GM10248 (cell line): ENCODE measurements at places on chromosomes 16 and 17.

DNA sequence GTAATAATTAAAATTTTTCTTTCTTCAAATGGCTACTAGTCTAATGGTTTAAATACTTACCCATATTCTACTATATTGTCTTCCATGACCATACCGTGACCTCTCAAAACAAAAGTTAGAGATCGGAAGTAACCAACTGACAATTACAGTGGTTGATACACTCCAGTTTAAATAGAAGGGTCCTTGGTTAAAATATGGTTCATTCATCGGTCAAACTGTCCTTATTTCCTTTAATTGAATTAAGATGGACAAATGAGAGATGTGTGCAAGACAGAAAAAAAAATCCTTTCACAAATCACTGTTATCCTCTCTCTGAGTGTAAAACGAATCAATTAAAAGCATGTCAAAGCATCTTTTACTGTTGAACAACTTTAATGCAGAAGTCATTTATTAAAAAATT, 214.3 kb upstream of the TBX2 start:
- DNase-seq = no peak

- DNase-seq = no peak
Measured at GRCh38 chr17:82390860-82391435, 19.4 kb downstream of the UTS2R start.

DNA sequence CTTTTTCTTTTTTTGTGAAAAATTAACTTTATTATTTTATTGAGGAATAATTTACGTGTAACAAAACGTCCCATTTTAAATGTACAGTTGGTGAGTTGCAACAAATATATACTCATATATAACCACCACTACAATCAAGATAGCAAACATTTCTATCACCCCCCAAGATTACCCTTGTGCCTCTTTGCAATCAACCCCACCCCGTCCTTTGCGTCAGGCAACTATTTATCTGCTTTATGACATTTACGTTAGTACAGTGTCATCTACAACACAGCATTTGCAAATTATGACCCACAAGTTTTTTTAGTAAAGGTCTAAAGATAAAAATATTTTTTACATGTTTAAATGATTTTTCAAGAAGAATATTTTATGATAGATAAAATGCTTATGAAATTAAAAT, 485.6 kb upstream of the SOX9 start:
- no peak for DNase-seq

DNA sequence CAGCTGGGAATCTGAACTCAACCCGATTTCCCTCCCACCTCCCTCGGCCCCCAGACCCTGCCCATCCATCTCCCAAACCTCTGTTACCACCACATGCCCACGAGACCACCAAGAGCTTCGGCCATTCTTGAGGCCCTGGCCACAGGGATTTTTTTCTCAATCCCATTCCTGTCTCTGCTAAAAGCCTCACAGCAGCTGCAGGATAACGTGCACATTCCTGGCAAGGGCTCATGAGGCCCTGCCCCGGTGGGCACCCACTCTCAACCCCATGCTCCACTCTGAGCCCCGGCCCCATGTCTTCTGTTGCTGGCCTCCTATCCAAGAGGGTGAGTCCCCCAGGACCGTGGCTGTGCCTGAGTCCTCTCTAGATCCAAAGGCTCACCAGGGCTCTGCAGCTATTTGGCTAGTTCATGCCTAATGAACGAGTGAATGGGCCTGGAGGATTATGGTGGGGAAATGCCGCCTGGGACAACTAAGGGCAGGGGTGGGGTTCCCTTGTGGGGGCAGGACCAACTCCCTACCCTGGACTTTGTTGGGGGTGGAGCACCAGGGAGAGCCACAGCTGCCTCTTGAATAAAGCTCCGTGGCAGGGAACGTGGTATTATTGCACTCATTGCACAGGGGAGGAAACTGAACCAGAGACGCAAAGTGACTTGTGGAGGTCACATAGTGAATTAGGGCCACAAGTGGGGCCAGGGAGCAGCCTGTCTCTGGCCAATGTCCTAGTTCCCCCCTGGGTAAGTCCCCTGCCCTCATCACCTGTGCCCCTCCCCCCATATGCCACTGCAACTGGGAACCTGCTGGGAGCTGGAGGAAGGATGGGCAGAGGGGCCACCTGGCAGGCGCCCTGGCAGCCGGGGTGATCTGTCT, 113.8 kb upstream of the SMURF2 start:
- DNase-seq = no peak

GRCh38 chr17:39073916-39074315, 77.5 kb downstream of the PLXDC1 start:
- no peak for DNase-seq

DNA sequence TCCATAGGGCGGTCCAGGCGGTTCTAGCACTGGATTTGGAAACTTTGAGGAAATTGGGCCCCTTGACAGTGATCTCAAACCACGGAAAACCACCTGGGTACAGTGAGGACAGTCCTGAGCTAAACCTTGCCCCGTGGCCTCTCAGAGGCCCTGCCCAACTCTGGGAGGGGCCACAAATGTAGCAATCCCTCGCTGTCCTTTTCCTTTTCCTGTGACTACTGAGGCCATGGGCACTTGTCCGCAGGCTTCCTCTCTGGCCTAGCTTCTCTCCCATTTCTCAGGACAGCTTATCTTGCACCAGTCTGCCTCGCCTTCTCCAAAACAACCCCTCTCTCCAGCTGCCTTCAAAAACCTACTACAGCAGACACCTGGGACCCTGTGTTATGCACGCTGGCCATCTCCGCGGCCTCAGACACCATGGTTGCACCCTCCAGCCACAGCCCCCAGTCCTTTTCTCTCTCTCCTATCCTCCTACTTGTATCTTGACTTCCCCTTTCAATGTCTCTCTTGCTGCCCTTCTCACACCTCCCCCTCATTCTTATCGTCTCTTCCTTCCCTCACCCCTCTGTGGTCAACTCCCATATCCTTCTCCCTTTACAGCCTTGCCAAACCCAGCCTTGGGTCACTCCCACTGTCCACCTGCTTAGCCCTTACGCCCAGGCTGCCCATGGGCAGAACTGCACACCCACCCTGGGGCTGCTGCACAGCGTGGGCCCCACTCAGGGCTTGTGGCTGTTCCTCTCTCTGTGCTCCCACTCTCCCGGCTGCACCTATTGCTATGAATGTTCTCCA, 7.6 kb downstream of the SCPEP1 start:
- no peak for DNase-seq

DNA sequence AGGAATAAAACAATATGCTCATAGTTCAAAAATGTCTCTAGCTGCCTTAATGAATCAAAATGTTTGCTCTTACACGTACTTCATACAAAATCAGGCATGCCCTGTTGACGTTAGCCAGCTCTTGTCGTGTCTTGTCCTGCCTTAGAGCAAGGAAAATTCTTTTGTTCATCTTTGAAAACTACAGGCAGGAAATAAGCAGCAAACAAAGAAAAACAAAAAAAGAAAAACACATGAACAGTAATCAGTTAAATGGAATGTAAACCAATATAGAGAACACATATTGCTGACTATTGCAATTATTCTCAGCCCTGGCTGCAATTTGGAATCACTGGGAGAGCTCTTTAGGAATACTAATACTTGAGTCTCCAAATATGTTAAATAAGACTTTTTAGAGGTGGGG, 1.7 kb downstream of the CAPNS2 start:
- no peak for DNase-seq

DNA sequence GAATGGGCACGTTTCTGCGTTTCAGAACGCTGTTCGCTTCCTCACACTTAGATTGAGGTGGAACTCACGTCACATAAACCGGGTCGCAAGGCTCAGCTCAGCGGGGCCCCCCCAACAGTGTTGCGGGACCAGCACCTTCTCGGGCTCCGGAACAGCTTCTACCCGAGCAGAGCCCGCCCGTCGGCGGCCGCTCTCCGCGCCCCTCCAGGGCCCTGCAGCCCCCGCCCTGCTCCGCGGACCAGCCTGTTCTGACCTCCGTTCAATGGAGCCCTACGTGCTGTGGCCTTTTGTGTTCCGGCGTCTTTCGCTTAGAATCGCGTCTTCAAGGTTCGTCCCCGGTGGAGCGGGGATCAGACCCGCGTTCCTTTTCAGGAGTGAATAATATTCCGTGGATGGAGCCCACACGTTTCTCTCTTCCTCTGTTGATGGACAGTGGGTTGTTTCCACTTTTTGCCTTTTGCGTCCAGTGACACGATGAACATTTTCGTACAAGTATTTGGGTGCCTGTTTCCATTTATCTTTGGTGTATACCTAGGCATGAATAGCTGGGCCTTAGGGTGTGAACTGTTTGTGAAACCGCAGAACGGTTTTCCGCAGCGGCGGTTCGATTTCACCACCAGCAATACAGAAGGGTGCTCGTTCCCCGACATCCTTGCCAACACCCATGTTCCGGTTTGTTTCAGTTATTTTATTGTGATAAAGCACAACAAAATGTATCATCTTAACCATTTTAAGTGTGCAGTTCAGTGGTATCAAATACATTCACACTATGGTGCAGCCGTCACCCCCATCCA, 2.3 kb upstream of the SLC22A31 start:
- DNase-seq = no peak

- no peak for DNase-seq
Measured at GRCh38 chr17:72021417-72022041, 99.3 kb upstream of the SOX9 start.

- DNase-seq = no peak
Measured at GRCh38 chr17:15036238-15036637, 228.9 kb downstream of the PMP22 start.

DNA sequence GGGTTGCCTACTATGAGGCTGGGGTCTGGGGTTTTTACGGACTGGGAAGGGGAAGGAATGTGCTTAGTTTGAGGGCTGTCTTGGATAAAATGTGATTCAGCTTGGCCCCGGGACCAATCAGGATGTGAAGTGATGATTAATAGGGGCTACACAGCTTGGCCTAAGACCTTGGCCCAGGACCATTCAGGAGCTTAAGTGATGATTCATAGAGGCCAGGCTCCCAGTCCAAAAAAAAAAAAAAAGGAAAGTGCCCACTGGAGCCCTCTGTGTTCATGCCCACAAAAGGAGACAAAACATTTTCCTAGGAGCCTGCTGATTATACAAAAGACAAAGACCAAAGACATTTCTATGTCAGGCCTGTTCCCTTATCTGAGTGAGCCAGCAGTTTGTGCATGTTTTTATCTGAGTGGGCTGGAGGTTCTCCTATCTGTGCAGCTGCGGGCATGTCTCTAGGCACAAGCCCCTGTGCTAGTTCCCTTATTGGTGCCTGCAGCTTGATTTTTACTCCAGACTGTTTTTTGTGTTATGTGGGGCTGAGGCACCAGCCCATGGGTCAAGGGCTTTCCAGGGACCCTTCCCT, 898.2 kb upstream of the GOT2 start:
- DNase-seq = no peak

DNA sequence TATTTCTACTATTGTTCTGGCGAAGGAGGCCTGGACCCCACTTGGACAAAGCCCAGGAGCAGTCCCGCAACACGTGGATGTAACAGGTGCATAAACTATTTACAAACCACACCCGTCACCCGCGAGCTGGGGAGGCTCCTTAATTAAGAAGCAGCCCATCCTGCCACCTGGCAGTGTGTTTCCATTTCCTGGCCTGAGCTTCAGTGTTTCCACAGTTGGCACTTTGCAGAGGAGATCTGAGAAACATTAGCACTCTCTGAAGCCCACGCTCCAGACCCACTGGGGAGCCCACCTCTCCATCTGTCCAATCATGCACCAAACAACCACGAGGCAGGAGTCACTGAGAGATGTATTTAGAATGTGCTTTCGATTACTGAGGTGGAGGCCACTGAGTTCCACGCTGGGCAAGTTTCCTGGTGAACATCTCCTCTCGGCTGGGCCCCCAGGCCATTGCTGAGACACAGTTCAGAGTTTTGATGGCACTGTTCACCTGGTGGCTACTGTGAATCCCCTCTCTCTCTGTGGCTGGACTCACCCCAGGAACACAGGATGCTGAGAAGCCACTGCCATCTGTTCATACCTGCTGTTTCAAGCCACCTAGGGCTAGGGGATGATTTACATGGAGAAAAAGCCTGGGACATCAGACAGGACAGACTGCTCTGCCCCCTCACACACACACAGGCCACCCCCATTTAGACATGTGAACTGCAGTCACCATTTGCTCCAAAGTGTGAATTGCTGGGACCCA, 129.1 kb downstream of the AIPL1 start:
- no peak for DNase-seq

DNA sequence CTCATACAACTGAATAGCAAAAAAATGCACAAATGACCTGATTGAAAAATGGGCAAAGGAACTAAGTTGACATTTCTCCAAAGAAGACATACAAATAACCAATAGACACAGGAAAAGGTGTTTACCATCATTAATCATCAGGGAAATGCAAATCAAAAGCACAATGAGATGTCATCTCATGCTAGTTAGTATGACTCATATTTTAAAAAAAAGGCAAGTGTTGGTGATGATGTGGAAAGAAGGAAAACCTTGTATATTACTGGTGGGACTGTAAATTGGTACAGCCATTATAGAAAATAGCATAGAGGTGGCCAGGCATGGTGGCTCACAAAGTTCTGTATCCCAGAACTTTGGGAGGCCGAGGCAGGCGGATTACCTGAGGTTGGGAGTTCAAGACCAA, 232.5 kb upstream of the ZFHX3 start:
- no peak for DNase-seq

- DNase-seq = no peak
Measured at GRCh38 chr17:34291721-34292348, 6.3 kb downstream of the CCL11 start.

- DNase-seq = no peak
Measured at GRCh38 chr16:1003391-1004347, 22.1 kb downstream of the SOX8 start.

DNA sequence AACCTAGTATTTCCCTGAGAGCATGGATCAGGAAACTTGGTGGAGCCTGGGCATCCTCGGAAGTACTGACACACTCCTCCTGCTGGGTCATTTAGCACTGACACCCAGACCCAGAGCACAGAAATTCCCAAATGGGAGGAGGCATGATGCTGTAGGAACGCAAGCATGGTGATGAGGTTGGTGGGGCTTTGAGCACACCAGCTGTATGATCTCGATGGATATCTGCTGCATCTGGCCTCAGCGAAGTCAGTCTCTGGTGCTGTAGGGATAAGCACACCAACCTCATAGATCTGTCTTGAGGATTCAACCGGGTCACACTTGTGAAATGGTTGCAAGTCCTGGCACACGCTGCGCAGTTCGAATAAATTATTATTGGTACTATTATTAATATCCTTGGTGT, 52.5 kb downstream of the SHISA6 start:
- no peak for DNase-seq
